ENCODE measurements at places on chromosomes 11 and 22. TPM values are rescaled to one million over a fixed set of nuclear protein-coding genes. Genes with fewer than 3 reads are reported as not detected.

DNA sequence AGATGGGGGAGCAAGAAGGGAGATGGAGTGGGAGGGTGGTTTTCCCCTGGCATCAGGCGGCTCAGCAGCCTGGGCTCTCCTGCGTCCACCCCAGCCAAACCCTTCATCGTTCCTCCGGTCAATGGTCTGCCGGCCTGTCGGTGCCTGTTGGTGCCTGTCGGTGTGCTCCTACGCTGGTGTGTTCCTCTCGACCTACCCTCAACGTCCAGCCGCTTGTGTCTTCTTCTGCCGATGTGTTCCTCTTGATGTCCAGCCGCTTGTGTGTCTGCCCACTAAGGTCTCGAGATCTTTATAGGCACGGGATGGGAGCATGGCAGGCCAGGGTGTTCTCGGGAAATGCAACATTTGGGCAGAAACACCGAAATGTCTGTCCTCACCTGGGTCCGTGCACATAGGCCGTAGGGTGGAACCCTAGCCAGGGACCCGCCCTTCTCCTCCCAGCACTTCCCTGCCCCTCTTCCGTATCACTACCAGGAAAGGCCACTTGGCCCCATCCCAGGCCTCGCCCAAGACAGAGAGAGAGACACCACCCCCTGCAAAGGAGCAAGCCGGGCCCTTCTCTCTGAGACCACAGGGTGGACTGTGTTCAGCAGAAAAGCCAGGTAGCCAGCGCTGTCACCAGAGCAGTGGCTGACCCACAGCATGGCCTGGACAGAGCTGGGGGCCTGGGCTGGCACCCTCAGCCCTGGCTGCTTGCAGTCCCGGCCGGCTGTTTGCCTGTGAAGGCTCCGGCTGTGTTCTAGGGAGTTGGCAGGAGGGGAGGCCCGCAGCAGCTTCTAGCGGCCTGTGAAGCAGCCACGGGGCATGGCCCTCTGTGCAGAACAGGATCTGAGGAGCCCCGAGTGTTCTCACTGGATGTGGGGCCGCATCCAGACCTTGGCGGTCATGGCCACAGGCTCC is 61.6 kb upstream of the KCNQ1OT1 start:
- no peak for DNase-seq

- no peak for DNase-seq
Measured at GRCh38 chr22:30575859-30576258, 1.4 kb upstream of the GAL3ST1 start.

The DPAGT1 gene
- polyA plus RNA-seq = 62.6 TPM

The FSHB gene
- polyA plus RNA-seq = not detected

- DNase-seq = no peak
Measured at GRCh38 chr22:28802595-28803123, 2.3 kb upstream of the XBP1 start.

DNA sequence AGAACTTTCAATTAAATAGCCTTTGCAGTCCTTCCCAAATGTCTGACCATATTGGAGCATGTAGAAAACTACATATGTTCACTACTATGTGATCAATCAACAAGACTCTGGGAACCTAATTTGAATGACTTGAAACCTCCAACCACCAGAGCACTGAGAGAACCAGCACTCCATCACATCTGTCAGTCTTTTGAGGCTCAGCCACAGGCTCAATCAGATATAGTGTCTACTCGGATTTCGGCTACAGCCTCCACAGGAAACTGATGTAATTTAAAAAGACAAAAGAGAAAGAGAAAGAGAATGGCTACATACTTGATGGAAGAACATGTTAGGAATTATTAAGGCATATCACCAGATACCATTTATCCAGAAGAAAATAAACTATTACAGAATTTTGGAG is 859.0 kb downstream of the FAM181B start:
- DNase-seq = no peak

The CTTN gene
- polyA plus RNA-seq = 136 TPM

DNA sequence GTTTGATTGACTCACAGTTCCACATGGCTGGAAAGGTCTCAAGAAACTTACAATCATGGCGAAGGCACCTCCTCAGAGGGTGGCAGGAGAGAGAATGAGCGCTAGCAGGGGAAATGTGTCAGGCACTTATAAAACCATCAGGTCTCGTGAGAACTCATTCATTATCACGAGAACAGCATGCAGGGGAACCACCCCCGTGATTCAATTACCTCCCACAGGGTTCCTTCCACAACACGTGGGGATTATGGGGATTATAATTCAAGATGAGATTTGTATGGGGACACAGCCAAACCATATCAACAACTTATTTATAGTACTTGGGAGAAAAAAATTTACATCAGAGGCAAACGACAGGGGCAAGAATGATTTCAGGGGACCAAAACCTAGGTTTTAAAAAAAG is 3.0 kb downstream of the ME3 start:
- DNase-seq = no peak

- DNase-seq = no peak
Measured at GRCh38 chr11:133162227-133162626, 370.1 kb downstream of the OPCML start.

GRCh38 chr11:127395034-127395433 is 394.5 kb upstream of the KIRREL3 start:
- no peak for DNase-seq

The LINC01488 gene
- not detected for polyA plus RNA-seq

DNA sequence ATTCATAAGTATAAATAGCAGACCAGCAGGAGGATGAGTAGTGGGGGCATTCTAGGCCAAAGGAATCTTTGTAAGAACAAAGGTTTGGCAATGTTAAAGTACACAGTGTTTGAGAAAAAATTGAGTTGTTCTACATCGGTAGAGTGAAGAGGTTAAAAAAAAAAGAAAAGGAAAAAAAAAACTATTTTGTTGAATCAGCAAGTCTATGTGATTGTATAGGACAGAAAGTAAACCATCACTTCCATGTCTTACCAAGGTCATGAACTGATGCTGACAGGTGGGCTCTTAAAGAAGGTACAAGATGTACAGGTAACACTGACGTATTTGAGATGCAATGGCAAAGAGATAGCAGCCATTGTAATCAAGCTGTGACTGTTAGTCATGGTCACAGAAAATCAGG is 29.5 kb upstream of the PTH start:
- no peak for DNase-seq

- DNase-seq = no peak
Measured at GRCh38 chr22:19111140-19111539, 11.1 kb downstream of the DGCR2 start.

DNA sequence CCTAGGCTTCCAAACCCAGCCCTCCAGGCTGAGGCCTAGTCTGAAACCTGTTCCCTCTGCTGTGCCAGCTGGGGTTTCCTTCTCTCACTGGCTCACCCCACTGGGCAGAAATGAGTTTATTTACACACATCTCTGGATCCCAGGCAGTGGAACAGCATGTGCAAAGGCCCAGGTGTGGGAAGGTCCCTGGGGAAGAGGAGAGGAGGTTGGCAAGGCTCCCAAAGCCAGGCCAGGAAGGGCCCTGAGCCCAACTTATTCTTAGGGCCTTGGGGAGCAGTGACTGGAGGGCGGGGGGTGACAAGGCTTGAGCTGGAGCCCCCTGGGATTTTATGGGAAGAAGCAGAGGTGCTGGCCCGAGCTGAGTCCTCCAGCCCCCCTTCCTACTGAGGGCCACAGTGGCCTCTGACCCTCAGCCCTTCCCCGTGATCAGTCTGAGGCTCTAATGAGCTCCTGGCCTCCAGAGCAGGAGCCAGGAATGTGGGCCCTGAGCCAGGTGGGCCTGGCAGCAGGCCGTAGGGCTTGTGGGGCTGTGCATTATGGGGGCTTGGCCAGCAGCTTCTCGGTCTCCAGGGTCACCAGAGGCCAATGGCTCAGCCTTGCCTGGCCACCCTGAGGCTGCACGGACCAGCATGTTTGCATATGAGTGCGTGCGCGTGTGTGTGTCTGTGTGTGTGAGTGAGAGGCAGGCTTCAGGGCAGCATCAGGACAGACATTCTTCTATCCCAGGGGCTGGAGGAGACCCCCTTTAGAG is 2.9 kb downstream of the MYO7A start:
- no peak for DNase-seq

DNA sequence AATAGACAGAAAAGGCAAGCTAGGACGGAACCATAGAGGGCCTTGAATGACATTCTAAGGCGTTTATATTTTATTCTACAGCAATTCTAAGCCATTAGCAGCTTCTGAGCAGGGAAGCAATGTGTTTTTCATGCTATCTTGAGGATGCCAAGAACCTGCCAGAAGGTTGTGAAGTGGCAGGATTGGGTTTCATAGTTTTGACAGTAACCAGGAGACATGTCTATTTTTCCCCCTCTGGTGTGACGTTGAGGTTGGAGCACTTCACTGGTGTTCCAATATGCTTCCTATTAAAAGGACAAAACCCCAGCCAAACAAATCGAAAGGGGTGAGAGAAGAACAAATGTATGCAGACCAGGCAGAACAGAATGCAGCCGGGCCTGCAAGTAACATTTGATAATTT is 148.2 kb downstream of the SPATA19 start:
- no peak for DNase-seq

The RFPL2 gene
- polyA plus RNA-seq = 0.25 TPM

- no peak for DNase-seq
Measured at GRCh38 chr11:97691061-97691460, 1301.2 kb downstream of the JRKL start.

The ANO5 gene
- 4.4 TPM for polyA plus RNA-seq

DNA sequence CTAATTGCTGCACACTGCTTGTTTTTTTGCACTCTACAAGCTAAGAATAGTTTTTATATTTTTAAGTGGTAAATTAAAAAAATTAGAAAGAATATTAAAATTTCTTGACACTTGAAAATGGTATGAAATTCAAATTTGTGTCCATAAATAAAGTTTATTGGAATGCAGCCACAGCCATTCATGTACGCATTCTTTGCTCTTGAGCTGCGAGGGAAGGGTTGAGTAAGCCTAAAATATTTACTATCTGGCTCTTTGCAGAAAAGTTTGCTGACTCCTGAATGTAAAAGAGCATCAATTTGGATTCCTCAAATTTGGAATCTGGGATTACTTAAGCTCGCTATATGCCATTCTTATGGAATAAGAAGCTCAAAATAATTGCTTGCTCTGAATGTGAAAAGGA is 3.4 kb upstream of the ADAMTS8 start:
- no peak for DNase-seq

DNA sequence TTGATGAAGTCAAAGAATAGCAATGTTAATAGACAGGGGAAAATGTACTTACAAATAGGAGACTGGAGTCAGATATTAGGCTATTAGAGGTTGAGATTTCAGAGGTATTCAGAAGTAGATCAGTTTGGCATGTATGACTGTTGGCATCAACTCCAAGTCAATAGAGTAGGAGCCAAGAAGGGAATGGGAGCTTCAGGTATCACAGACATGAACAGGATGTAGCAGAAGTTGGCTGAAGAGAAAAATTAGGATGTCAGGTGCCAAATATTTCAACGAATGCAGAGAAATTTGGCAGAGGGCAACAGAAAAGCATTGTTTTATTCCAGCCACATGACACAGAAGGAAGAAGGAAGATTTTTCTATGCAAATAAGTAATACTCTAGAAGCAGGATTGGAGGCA is 69.7 kb downstream of the GLYATL1 start:
- DNase-seq = no peak

DNA sequence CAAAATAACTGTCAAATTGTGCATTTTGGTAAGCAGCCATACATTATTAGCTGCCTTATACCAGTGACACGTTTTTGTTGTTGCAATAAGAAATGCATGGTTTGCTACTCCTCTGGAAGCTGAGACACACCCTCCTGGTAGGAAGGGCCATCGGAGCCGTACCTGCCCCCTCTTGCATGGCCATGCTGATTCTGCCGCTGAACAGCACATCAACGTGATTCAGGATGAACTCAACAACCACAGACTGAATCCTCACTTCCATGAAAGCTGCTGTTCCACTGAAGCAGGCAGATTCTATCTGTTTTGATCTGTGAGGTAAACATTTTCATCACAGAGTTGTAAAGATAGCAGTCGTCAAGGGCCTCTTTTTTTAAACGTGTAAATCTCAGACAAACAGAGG is 38.6 kb upstream of the TP53AIP1 start:
- DNase-seq = no peak

DNA sequence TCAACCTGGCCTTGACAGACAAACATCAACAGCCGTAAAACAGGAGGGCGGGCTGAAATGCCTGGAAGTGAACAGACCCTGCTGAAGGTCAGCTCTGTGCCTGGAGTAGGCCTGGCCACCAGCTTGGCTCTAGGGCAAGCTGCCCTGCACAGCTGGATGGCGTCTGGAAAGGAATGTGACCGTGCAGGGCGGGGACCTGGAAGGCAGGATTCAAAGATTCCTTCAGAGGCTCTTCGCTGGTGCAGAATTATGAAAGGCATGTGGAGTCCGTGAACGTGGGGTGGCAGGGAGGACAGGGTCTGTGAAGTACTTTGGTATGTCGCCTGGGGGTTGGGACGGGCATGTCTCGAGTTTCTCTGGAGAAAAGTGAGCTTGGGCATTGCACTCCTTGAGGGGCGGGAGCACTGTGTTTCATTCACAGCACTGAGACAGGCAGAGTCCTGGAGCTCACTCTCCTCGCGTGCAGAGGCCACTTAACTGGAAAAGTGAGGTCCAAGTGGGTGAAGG is 1.5 kb downstream of the EHD1 start:
- DNase-seq = no peak

The CLMP gene
- 38.4 TPM for polyA plus RNA-seq

The PGA5 gene
- not detected for polyA plus RNA-seq

- DNase-seq = no peak
Measured at GRCh38 chr11:105935791-105936190, 86.2 kb downstream of the MSANTD4 start.

GRCh38 chr11:123798513-123799252 is 7.5 kb downstream of the OR6M1 start:
- no peak for DNase-seq

DNA sequence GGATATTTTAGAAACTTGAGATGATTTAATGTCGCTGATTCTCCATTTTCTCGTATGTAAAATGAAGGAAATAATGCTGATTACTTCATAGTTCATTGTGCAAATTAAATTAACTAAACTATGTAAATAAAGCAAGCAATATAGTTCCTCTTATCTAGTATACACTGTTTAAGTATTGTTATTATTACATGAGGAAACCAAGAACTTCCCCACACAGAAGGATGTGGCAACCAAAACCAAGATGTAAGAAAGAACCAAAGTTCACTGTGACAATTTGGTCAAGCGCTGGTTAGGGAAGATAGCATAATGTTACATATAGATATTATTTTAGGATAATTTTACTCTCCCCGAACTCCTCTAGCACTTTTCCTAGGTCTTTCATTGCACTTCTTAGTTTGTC is 103.2 kb downstream of the XKR3 start:
- no peak for DNase-seq

DNA sequence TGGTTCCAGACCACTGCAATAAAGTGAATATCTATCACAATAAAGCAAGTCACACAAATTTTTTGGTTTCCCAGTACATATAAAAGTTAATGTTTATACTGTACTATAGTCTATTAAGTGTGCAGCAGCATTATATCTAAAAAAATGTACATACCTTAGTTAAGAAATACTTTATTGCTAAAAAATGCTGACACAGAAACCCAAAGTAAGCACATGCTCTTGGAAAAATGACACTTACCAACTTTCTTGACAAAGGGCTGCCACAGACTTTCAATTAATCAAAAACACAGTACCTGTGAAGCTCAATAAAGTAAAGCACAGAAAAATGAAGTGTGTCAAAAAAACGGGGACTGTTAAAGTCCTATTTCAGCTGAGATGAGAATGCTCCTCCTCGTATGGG is 16.9 kb downstream of the CABIN1 start:
- no peak for DNase-seq

- no peak for DNase-seq
Measured at GRCh38 chr11:129451524-129451923, 75.9 kb downstream of the BARX2 start.

The KCNQ1 gene
- polyA plus RNA-seq = 11.8 TPM

- DNase-seq = no peak
Measured at GRCh38 chr11:125176866-125177265, 12.3 kb downstream of the PKNOX2 start.

- no peak for DNase-seq
Measured at GRCh38 chr22:46289244-46289891, 7.3 kb upstream of the GTSE1 start.

The OR8A1 gene
- polyA plus RNA-seq = not detected

Data from right renal cortex interstitium (tissue), 3 donors.